ENCODE measurements at places on chromosomes 5 and 9. TPM values are rescaled to one million over a fixed set of nuclear protein-coding genes. Genes with fewer than 3 reads are reported as not detected.

DNA sequence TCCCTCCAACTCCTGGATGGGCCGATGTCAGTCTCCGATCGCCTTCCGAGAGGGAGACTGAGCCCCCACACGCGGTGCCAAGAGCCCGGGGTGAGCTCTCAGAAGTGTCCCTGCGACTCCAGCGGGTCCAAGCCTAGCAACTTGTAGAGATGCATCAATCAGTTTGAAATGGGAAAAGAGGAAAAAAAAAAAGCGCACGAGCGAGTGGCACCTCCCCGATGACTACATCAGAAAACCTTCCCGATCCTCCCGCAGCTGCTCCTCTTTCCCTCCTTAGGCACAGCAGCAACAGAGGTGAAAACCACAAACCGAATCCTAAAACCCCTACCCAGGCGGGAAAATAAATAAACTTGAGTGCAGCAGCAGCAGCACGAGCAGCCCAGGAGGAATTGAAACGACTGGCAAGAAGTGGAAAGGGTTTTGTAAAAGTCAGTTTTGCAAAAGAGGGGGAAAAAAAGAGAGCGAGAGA is 1.0 kb upstream of the EFNA5 start:
- DNase-seq = no peak

- DNase-seq = no peak
These were observed 261.8 kb downstream of the CTNND2 start for GRCh38 chr5:11642438-11642837.

ENTR1 gene
- 52.2 TPM for total RNA-seq

ATP10B gene
- total RNA-seq = not detected

GRCh38 chr9:13034694-13035002 is 244.8 kb downstream of the MPDZ start:
- no peak for DNase-seq

BICD2 gene
- 27.1 TPM for total RNA-seq

- no peak for DNase-seq
These were observed 224.8 kb downstream of the ENC1 start for GRCh38 chr5:74415695-74416102.

SH3RF2 gene
- total RNA-seq = 0.09 TPM

GRCh38 chr5:58759745-58760144 is 176.9 kb downstream of the RAB3C start:
- DNase-seq = no peak

DNA sequence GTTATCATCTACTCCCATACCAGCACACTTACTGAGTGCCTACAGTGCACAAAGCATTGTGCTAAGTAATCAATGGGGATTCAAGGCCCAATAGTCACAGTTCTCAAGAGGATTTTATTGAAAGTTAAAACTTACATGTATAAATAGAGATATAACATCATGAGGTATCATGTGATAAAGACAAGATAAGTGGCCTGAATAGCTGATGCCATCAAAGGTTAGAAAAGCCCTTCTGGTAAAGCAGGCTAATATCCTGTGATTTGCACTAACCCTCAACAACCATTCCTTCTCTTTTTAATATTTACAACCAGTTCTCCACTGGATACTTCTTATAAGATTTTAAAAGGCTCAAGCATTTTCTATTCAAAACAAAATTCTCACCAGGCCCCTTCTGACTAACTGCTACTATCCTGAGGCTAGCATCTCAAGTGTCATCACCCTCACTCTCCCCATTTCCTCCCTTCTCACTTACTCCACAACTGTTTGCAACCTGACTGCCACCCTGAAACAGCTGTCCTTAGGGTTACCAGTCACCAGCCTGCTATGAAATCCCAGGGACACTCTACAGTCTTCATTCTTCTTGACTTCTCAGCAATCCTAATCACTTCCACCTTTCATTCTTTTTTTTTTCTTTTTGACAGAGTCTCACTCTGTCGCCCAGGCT is 377.9 kb downstream of the ENC1 start:
- DNase-seq = no peak

GRCh38 chr9:106218427-106218826 is 524.1 kb downstream of the TMEM38B start:
- no peak for DNase-seq

- no peak for DNase-seq
These were observed 49.4 kb downstream of the SMC2 start for GRCh38 chr9:104143550-104143910.

DNA sequence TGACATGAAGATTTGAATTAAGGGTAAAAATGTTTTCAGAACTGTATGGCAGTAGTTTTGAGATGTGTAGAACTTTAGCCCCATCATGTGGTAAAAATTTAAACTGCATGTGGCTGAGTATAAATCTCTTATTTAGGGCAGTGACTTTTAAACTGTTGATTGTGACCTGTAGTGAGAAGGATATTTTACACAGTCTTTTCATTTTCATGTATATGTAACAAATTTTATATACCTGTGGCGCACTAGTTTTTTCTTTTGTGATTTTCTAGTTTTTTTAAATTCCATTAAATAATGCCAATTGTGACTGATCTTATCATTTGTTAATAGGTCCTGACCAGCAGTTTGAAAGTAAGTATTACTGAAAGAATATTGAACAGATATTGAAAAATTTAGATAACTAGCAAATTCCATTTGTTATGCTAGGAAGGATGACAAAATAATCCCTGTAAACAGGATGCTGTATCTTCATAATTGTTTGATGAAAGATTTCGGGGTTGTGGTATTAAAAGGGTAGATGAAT is 47.2 kb downstream of the GPBP1 start:
- DNase-seq = peak; percentile 63

GRCh38 chr9:99140685-99141314 is 35.9 kb downstream of the TGFBR1 start:
- peak; percentile 62 for DNase-seq

SLCO6A1 gene
- total RNA-seq = not detected

- DNase-seq = no peak
These were observed 20.8 kb upstream of the OR2S2 start for GRCh38 chr9:35978792-35979191.

DNA sequence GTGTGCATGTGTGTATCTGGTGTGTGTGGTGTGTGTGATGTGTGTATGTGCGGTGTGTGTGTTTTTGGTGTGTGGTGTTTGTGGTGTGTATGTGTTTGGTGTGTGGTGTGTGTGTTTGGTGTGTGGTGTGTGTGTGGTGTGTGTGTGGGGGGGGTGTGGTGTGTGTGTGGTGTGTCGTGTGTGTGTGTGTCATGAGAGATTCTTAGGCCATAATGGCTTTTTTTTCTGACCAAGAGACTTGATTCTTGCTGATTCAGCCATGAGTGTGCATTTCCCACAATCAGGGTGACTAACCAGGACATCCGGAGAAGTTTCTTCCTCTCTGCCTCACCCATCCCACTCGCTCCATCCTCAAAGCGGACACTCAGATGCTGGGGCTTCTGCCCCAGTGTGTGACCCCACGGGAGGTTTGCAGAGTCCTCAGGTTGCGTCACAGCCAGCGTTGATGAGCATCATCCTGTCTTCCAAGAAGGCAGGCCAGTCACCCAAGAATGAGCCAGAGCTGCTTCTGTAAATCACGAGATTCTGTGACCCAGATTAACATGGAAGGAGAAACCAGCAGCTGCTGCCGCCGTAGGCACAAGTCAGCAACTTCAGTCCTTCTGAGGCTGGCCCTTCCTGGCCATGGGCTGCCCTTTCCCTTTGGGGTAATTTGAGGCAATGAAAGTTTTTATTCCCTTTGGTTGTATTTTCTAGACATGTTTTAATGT is 12.5 kb upstream of the CTSL start:
- DNase-seq = no peak

PCDHA13 gene
- total RNA-seq = not detected

DNA sequence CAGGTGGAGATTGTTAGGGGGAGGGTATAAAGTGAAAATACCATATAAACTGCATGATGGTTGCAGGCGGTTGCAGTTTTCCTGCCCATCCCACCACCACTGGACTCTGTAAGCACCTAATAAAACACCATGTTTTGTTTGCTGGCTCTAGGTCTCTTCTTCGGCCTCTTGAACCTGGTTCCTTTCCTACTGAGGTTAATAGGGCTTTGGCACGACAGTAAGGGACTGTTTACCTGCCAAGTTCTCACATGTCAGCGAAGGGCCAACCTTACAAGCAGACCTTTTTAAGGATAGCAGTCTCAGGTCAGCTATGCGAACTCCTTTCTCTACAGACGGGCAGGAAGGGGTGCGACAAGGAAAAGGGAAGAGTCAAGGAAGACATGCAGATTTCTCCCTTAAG is 3.4 kb upstream of the RFESD start:
- no peak for DNase-seq

DNA sequence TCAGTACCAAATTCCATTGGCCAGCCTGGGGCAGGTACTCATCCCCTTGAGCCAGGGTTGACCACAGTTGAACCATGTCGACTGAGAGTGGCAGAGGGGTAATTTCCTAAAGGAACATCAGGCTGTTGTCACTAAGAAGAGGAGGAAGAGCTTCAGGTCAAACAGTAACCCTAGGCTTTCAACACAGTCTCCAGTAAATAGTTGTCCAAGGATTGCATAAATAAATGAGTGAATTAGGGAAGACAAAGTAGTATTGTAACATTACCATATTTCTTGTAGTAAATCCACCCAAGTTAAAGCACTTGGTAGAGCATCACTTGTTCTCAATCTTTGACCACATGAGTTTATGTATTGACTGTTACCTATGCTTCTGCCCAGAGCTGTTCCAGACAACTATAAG is 7.4 kb downstream of the PSAT1 start:
- DNase-seq = no peak

- DNase-seq = no peak
These were observed 315.5 kb downstream of the SLIT3 start for GRCh38 chr5:168985454-168985853.

DNA sequence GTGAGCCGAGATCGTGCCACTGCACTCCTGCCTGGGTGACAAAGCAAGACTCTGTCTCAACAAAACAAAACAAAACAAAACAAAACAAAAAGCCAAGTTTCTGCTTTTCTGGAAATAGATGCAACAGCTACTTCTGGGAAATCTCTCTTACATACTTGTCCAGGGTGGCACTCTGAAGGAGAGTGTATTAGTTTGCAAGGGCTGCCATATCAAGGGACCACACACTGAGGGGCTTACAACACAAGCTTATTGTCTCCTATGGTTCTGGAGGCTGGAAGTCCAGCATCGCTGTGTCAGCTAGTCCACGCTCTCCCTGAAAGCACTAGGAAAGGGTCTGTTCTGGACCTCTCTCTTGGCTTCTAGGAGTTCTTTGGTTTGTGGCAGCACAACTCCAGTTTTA is 277.9 kb upstream of the WWC1 start:
- DNase-seq = no peak

DNA sequence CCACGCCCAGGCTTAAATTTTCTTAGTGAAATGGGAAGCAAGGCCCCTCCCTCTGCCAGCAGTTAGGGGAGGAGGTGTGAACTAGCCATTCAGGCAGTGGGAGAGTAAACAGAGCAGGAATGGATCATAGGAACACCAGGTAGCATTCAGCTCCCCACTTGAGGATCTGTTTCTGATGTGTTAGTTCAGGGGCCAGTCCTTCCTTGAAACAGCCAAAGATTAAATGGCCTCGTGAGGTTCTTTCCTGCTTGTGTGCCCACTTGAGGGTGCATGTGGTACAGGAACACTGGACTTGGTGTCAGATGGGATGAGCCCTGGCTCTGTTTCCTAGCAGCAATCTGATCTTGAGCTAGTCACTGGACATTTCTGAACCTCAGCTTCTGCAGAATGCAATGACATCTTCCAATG is 21.2 kb downstream of the FAXDC2 start:
- no peak for DNase-seq

- no peak for DNase-seq
These were observed 410.3 kb upstream of the RGMB start for GRCh38 chr5:98363157-98363556.

CDK5RAP2 gene
- total RNA-seq = 56.6 TPM

- DNase-seq = no peak
These were observed 533.4 kb downstream of the PTPRD start for GRCh38 chr9:10079284-10079964.

ZNF454 gene
- total RNA-seq = not detected

GRCh38 chr5:127856292-127856691 is 153.1 kb downstream of the CCDC192 start:
- DNase-seq = no peak

DNA sequence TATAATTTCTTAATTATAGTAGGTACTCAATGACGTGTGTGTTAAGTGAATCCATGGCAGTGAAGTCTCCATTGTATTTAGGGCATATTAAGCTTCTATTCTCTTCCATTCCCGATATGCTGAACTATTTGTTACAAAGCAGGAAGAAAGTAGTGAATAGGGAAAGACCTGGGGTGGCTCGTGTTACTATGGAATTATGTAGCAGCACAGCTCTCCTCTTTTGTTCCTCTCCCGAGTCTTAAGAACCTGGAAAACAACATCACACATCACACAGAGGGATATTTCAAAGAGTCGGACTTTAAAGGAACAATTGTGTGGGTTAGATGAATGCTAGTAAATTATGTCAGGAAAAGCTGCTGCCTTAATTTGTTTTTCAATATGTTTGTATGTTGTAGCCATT is 131.8 kb downstream of the PCSK5 start:
- no peak for DNase-seq

- no peak for DNase-seq
These were observed 120.4 kb upstream of the RETREG1 start for GRCh38 chr5:16737209-16737608.

GFI1B gene
- not detected for total RNA-seq

- DNase-seq = no peak
These were observed 422.7 kb upstream of the GRAMD2B start for GRCh38 chr5:126000507-126000906.

- no peak for DNase-seq
These were observed 312.9 kb upstream of the RPS23 start for GRCh38 chr5:82591021-82591515.

DNA sequence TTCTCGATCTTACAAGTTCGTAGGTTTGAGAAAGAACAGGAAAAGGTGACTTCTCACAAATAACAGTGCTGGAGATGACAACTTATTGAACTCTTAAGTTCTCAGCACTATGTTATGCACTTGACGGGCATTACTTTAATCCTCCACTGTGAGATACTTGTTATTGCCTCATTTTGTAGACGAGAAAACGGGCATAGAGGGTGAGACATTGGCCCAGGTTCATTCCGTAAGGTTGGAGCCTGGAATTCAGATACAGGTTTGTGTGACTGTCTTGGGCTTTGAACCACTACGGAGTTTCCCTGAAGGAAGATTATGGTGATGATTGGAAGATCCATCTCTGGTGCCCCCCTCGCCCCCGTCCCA is 657 bp downstream of the MAT2B start:
- DNase-seq = no peak

BTNL3 gene
- not detected for total RNA-seq

Data from CD8-positive, alpha-beta memory T cell (primary cell).